ENCODE measurements at places on chromosomes 7 and 10.
A peak's percentile ranks its signal among the peaks of the same experiment; 100 is the strongest.

DNA sequence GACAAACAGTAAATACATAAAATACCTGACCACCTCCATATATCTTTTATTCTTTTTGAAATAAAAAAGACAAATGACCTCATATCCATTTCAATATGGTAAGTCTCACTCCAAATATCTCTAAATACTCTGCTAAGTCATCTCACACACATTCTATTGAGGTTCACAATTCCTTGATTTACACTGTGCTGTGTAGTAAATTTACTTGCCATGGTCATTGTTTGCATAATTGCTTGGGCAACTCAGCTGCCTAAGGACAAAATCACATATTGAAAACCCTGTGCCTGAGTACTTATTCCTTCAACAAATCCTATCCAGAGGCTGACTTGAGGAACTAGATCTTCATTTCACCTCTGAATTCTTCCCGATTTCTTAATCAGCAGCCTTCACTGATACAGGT, 176.4 kb downstream of the THSD7A start:
- DNase-seq: no peak
- no peaks in the 10 kb centered on the region for H3K36me3 ChIP-seq
- no peak overlapping the region for H3K27ac ChIP-seq
- H3K4me3 ChIP-seq: no peak overlapping the region

- H3K27ac ChIP-seq: no peak overlapping the region
- no peak for DNase-seq
Measured at GRCh38 chr7:141676618-141677017, 25.3 kb downstream of the DENND11 start.

- H3K4me1 ChIP-seq: peaks cover 10% of the 10 kb centered on the region
- no peak for DNase-seq
- H3K27me3 ChIP-seq: no peaks in the 10 kb centered on the region
- peak overlapping the region; percentile 91 for H3K4me3 ChIP-seq
- H3K36me3 ChIP-seq: peaks cover 50% of the 10 kb centered on the region
Measured at GRCh38 chr10:43647576-43647975, 1.1 kb downstream of the ZNF32 start.

GRCh38 chr7:7709291-7709690, 9.1 kb downstream of the RPA3 start:
- H3K36me3 ChIP-seq: no peaks in the 10 kb centered on the region
- H3K27me3 ChIP-seq: no peaks in the 10 kb centered on the region
- H3K27ac ChIP-seq: peak overlapping the region; percentile 44
- DNase-seq: no peak

- no peak overlapping the region for H3K4me3 ChIP-seq
- H3K27ac ChIP-seq: no peak overlapping the region
- no peak for DNase-seq
- H3K27me3 ChIP-seq: no peaks in the 10 kb centered on the region
Measured at GRCh38 chr7:108592646-108593201, 23.1 kb downstream of the DNAJB9 start.

DNA sequence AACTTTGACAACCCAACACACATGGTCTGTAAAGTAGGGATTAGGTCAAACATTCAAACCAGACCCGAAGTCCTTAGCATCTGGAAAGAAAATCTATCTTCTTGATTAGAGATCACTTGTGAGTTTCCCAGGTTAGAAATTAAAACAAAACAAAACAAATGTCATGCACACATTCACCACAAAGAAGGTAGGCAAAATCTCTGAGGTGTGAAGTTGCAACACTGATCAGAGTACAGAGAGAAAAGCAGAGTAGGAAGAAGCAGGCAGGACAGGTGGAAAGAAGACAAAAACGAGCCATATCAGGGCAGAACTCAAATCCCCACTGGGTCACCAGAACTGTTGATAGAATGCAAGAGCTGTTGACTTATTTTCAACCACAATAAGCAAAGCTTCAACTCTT, 102.8 kb upstream of the THSD7A start:
- no peak for DNase-seq
- H3K36me3 ChIP-seq: no peaks in the 10 kb centered on the region
- H3K4me3 ChIP-seq: no peak overlapping the region
- H3K27ac ChIP-seq: no peak overlapping the region
- H3K4me1 ChIP-seq: no peaks in the 10 kb centered on the region

GRCh38 chr10:6124666-6125065, 35.8 kb downstream of the RBM17 start:
- peaks cover 21% of the 10 kb centered on the region for H3K4me1 ChIP-seq
- peak overlapping the region; percentile 86 for H3K27ac ChIP-seq
- peaks cover 1% of the 10 kb centered on the region for H3K36me3 ChIP-seq

DNA sequence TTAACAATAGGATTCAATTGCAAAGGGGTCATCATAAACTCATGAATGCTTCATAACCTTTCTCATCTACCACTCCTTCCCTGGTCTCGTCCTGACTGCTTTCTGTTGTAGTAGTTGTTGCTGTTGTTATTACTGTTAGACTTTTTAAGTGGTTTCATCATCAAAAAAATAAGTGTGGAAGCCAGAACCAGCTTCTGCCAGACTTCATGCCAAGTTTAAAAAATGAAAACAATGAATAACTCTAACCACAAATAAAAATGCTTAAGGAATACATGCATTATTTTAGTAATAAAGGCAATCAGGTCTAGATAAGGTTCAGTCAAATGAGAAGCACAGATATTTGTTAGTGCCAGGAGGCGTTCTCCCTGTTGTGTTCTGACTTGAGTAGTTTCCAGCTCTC, 85.4 kb downstream of the PCLO start:
- H3K27ac ChIP-seq: peak overlapping the region; percentile 80
- H3K4me1 ChIP-seq: peaks cover 19% of the 10 kb centered on the region
- no peak overlapping the region for H3K4me3 ChIP-seq
- H3K36me3 ChIP-seq: no peaks in the 10 kb centered on the region
- DNase-seq: no peak
- H3K27me3 ChIP-seq: no peaks in the 10 kb centered on the region

GRCh38 chr10:58807629-58808022, 295.0 kb downstream of the BICC1 start:
- H3K36me3 ChIP-seq: peaks cover 2% of the 10 kb centered on the region
- peaks cover 46% of the 10 kb centered on the region for H3K4me1 ChIP-seq
- H3K4me3 ChIP-seq: no peak overlapping the region
- H3K27me3 ChIP-seq: no peaks in the 10 kb centered on the region

DNA sequence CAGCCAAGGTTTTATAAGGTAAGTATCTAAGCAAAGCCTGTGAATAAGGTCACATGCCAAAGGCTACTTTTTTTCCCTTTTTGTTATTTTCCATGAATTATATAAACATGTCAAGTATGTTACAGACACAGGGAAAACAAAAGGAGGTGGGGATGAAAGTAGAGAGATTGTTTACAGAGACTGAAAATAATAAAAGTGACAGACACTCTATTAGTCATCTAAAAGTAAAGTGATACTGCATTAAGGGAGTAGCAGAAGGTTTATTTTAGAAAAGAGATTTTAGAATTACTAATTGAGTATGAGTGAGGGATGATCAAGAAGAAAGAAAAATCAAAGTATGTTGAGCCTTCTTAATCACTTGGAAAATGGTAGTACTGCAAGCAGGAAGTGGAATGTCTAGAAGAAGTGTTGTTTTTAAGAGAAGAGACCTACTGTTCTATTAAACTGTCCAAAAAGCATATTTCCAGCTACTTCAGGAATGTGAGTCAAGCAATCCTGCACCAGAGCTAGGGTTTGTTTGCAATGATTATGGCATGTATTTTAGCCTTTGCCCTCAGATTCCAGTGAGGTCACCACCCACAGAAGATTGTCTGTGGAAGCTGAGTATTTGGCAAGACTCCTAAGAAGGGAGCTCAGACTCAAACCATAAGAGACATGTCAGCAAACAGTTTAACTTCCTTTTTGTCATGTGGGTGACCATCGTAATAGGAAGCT, 177.9 kb upstream of the PLXDC2 start:
- H3K4me1 ChIP-seq: peaks cover 12% of the 10 kb centered on the region
- H3K27me3 ChIP-seq: no peaks in the 10 kb centered on the region
- peak overlapping the region; percentile 64 for H3K27ac ChIP-seq
- H3K4me3 ChIP-seq: peak overlapping the region; percentile 25
- no peaks in the 10 kb centered on the region for H3K36me3 ChIP-seq

DNA sequence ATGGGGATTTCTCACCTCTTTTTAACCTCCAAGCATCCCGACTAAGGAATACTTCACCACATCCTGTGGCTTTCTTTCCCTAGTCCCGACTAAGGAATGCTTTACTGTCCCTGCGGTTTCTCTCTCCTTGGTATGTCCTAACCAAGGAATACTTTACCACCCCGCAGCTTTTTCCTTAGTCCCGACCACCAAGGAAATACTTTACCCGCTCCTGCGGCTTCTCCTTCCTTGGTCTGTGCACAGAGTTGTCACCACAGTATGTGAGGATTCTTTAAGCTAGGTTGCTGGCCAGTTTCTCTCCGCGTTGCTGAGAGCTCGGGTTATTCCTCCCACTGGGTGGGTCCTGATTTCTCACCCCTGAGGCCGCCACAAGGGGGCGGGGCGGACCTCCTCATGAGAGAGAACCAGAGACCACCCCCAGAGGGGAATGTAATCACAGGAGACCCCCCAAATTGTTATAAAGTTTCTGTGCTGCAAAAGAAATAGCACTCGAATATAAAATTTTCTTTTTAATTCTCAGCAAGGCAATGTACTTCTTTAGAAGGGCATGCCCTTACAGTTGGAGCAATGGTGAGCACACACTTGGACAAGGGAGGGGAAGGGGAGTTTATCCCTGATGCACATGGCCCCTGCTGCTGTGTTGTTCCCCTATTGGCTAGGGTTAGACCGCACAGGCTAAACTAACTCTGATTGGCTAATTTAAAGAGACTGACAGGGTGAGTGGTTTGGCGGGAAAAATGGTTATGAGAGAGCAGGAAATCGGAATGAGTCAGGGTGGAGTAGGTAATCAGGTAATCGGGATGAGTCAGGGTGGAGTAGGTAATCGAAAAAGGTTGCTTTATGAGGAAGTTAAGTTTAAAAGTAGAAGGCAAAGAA, 12.8 kb downstream of the SUGCT start:
- H3K27me3 ChIP-seq: peaks cover 4% of the 10 kb centered on the region
- no peak overlapping the region for H3K27ac ChIP-seq
- no peak overlapping the region for H3K4me3 ChIP-seq
- DNase-seq: no peak
- H3K36me3 ChIP-seq: peaks cover 2% of the 10 kb centered on the region
- H3K4me1 ChIP-seq: peaks cover 3% of the 10 kb centered on the region

DNA sequence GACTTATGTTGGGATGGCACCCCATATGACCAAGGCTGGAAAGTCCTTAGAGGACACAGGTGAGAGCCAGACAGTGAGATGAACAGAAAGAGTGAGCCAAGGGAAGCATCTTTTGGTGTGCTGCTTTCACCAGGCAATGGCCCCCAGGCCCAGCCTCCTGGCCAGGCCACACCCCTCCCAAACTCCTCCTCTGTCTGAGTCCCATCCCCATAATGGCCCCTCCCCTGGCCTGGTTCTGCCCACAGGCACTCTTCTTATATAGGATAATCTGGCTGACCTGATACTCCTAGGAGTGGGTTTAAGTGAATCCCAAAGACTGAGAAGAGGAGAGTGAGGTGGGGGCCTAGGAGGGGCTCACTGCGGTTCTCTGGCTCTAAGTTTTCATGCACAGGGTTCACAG, 252.5 kb downstream of the RPS24 start:
- H3K36me3 ChIP-seq: no peaks in the 10 kb centered on the region
- no peak overlapping the region for H3K27ac ChIP-seq
- DNase-seq: no peak
- no peak overlapping the region for H3K4me3 ChIP-seq
- H3K4me1 ChIP-seq: peaks cover 81% of the 10 kb centered on the region

- no peak overlapping the region for H3K4me3 ChIP-seq
- H3K27me3 ChIP-seq: no peaks in the 10 kb centered on the region
- no peak for DNase-seq
- H3K4me1 ChIP-seq: no peaks in the 10 kb centered on the region
- no peak overlapping the region for H3K27ac ChIP-seq
- H3K36me3 ChIP-seq: peaks cover 3% of the 10 kb centered on the region
Measured at GRCh38 chr10:34080485-34081346, 734.4 kb downstream of the PARD3 start.

DNA sequence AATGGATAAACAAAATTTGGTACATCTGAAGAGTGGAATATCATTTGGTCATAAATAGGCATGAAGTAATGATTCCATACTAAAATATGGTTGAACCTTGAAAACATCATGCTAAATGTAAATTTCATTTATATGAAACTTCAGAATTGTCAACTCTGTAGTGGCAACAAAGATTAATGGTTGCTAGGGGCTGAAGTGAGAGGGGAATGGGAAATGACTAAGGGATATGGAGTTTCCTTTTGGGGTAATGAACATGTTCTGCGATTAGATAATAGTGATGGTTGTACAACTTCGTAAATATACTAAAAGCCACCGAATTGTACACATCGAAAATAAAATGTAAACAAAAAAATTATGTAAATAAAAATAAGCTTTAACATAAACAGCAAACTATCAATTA, 384.1 kb upstream of the STEAP1 start:
- H3K27me3 ChIP-seq: peaks cover 8% of the 10 kb centered on the region
- no peak overlapping the region for H3K4me3 ChIP-seq
- H3K4me1 ChIP-seq: no peaks in the 10 kb centered on the region
- no peaks in the 10 kb centered on the region for H3K36me3 ChIP-seq
- H3K27ac ChIP-seq: no peak overlapping the region

DNA sequence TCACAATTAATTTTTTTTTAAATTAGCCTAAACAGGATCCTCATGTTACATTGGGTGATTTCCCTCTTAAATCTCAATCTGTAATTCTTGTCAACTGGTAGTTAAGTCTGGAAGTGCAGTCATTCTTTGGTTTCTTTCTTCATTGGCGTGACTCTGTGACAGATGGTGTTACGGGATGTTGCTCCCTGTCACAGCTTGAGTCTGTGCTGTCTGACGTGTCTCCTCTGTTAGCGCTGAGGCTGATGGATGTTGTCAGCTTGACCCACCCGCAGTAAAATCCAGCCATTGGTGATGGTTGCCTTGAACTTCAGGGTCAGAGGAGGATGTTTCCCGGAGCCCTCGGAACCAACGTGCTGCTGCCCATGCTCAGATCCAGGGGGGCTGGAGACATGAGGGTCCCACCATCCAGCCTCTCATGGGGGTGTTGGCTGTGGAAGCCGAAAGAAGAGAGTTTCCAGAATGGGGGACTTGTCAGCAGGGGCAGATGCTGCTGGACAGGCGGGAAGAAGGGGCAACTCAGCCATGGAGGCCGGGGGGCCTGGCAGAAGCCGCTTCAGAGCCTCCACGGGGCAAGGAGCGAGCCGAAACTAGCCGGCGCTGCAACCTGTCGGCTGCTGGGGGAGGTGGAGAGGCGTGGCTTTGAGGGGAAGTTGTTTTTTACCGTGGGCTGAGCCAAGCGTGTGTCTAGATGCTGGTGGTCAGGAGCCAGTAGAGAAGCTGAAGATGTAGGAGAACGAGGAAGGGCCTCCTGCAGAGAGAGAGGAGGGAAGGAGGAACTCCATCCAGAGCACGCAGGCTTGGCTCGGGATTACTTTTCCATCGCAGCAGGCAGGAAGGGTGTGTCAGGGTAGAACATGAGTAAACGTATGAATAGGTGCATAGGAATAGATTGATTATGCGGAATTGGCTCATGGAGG, 3.5 kb downstream of the SUN1 start:
- no peaks in the 10 kb centered on the region for H3K27me3 ChIP-seq
- H3K4me1 ChIP-seq: peaks cover 22% of the 10 kb centered on the region
- H3K27ac ChIP-seq: no peak overlapping the region
- peaks cover 17% of the 10 kb centered on the region for H3K36me3 ChIP-seq
- H3K4me3 ChIP-seq: no peak overlapping the region
